ENCODE measurements at places on chromosomes 5 and 9.

DNA sequence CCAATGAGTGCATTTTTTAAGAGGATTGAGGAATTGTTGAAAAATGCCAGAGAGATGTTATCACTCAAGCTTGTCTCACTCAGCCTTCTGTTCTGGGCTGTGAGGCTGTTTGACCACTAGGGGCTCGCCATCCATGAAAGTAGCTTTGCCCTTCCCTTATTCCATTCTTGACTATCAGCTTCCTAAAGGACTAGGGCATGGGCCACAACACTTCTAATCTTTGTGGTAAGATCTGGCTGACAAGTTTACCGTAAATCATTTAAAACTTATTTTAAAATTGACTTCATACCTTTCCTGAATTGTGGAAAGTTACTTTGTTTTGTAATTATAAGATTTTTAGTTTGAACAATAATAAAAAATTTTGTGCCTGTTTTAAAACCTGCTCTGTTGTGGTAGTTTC, 49.5 kb downstream of the TJP2 start:
- DNase-seq: peak; percentile 63

- DNase-seq: no peak
Measured at GRCh38 chr9:18275313-18275990, 198.5 kb upstream of the ADAMTSL1 start.

DNA sequence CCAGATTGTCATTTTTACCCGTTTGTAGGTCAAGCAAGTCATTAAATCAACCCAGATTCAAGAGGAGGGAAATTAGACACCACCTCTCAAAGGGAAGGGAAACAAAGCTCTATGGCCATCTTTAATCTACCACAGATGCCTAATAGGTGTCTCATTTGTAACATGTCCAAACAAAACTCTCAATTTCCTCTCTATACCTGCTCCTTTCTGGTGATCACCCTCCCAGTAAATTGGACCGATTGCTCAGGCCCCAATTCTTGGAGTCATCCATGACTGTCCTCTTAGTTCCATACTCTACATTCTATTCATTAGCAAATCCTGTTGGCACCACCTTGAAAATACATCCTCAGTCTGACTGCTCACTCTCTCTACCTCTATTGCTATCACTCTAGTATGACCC, 22.1 kb upstream of the UGCG start:
- DNase-seq: no peak

GRCh38 chr5:104048231-104048630, 485.6 kb upstream of the NUDT12 start:
- no peak for DNase-seq

DNA sequence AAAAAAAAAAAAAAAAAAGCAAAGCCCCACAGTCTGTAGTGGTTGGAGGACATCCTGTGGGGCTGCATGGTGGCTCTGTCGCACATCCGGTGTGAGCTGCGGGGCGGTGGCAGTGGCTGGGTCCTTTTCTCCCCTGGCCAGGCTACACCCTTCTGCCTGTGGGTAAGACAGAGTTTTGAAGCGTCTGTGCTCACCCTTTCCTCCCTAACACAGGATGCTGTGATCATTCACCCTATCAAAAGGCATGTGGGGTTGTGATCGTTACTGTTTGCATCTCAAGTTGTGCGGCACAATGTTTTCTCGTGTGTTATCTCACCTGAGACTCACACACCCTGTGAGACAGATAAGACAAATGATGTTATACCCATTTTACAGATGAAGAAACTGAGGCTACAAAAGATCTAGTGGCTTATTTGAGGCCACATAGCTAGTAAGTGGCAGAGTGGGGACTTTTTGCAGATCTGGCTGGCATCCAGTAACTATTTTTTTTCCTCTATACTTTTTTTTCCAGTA, 17.5 kb downstream of the IRF1 start:
- no peak for DNase-seq

GRCh38 chr5:143434261-143435209, 31.0 kb upstream of the NR3C1 start:
- no peak for DNase-seq

GRCh38 chr9:38289236-38289865, 103.2 kb upstream of the ALDH1B1 start:
- DNase-seq: no peak

GRCh38 chr9:72734631-72735030, 213.2 kb downstream of the TMC1 start:
- no peak for DNase-seq

DNA sequence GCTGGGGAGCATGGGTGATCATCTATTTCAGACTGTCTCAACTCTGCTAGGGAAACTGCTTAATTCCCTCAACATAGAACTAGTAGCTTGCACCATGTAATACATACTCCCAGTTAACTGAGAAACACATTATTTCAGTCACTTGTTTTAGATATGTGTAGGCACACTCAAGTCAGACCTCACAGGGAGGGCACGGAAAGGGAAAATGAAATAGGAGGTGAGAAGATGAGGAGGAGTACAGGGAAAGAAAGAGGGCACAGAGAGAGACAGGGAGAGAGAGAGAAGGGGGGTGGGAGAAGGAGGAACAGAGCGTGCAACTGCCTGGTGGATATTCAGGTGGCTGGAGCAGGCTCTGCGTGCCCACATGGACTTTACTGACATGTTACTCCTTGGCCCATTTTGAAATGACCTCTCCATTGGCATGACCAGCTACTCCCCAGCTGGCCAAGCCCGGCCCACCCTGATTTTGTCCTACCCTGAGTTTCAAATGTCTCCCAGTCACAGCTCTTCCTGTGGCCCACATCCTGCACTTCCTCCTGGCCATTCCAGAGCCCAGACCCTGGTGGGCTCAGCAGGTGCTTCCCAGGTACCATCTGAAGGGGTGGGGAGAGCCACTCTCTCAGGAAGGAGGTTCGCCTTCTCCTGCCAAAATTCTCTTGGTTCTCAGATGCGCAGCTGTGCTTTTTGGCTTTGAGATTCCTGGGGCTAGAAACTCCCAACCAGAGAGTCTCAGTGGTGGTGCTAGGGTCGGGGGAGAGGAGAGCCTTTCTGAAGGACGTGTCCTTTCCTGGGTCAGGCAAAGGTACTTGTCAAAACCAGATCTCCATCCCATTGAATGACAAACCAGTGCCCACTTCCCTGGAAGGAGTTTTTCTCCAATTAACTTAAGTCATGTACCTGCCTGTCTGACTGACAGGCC, 229.4 kb downstream of the FSTL4 start:
- DNase-seq: no peak

GRCh38 chr9:116178481-116179211, 25.1 kb downstream of the PAPPA start:
- DNase-seq: no peak

DNA sequence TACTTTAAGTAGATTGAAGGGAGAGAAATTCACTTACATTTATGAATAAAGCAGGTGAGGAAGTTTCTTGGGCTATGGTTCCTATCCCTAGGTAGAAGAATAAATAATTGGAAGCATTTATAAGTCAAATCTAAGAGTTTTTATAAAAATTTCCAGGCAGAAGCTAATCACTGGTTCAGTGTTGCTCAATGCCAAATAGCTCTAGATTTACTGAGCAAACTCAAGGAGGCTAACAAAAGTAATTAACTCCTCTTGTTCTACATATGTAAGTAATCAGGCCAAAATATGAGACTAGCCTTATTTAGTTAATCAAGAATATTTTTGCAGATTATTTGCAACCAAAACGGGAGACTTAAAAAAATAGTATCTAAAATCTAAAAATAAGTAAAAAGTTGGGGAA, 472.3 kb downstream of the PLK2 start:
- DNase-seq: no peak

- no peak for DNase-seq
Measured at GRCh38 chr9:16784002-16784401, 86.5 kb downstream of the BNC2 start.

DNA sequence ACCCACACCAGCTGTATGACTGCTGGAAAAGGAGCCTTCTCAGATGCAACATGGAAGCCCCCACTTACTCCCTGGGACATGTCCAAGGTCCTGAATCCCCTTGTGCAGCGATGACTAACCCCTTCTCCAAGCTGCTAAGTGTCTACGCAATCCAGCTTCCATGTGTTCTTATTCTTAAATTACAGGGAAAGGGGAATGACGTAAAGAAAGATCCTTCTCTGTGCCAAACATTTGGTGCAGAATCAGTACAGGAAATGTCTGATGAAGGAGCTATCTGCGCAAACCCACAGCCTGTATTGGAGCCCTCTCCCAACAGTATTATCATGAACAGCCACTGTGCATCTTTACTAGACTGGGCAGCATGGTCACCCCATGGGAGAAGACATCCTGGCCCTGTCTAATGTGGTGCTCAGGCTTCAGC, 183.2 kb downstream of the FRMD3 start:
- DNase-seq: no peak

GRCh38 chr5:143063175-143063970, 293.2 kb downstream of the ARHGAP26 start:
- no peak for DNase-seq

DNA sequence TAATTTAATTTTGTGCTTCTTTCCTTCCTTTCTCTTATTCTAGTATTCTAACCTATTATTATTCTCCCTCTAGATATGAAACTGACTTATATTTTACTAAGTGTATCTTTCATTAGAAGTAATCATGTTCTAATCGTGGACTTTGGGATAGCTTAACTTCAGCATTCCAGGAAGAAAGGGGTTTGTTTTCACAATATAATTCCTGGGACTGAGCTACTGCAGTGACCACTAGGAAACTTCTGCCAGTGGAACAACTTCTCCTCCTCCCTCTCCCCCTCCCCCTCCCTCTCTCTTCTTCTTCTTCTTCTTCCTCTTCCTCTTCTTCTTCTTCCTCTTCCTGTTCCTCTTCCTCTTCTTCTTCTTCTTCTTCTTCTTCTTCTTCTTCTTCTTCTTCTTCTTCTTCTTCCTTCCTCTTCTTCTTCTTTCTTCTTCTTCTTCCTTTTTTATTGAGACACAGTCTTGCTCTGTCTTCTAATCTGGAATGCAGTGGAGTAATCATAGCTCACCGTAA, 127.9 kb downstream of the NNT start:
- no peak for DNase-seq

GRCh38 chr5:141657937-141658545, 6.8 kb upstream of the FCHSD1 start:
- DNase-seq: no peak

DNA sequence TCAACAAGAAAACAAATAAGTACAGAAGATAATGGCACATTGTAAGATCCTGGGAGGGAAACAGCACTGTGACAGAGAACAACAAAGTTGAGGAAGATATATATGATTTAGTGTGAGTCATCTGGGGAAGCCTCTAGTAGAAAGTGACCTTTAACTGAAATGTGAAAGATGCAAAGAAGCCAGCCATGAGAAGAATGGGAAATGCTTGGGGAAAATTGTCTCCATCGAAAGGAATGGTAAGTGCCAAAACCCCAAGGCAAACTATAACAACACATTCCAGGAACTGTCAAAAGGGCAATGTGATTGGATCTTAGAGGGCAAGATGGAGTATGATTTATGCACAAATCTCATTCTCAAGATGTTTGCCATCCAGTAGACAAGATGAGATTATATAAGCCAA, 537.8 kb upstream of the BRINP1 start:
- DNase-seq: no peak

DNA sequence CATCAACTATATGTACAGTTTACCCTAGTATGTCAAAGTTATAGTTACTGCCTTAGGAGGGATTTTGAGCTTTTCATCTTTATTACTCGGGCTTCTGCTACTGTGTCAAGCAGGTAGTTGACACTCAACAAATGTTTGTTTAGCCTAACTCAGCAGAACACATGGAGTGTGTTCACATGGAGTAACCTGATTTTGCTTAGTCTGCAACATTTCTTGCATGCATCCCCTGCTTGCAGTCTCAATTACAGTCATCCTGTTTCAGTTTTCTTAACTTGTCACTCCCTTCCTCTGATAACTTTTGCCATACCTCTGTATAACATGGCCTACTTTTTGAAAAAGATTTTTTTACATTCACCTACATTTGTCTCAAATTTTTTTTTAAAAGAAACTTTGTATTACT, 135.5 kb downstream of the NMUR2 start:
- no peak for DNase-seq

DNA sequence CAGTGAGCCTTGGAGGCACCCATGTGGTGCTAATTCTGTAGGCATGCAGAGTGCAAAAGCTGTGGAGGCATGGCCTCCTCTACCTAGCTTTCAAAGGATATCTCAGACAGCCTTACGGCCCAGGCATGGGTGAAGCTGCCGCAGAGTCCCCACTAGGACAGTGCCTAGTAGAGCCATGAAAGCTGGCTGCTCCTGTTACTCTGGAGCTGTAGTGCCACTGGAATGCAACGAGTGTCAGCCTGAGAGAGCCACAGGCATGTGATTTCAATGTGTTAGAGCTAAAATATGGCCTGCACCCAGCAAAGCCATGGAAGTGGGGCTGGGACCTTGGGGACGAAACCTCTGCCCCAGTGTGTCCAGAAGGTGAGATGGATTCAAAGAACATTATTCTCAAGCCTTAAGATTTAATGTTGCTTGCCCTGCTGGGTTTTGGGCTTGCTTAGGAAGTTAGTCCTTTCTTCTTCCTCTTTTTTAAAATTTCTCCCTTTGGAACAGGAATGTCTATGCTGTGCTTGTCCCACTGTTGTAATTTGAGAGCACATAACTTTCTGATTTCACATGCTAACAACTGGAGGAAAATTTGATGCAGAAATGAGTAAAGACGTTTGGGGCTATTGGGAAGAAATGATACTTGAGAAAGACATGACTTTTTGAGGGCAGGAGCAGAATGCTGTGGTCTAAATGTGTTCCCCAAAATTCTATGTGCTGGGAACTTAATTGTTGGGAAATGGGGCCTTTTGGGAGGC, 298.4 kb downstream of the PSAT1 start:
- no peak for DNase-seq

- DNase-seq: no peak
Measured at GRCh38 chr5:9149988-9150387, 395.9 kb downstream of the SEMA5A start.

DNA sequence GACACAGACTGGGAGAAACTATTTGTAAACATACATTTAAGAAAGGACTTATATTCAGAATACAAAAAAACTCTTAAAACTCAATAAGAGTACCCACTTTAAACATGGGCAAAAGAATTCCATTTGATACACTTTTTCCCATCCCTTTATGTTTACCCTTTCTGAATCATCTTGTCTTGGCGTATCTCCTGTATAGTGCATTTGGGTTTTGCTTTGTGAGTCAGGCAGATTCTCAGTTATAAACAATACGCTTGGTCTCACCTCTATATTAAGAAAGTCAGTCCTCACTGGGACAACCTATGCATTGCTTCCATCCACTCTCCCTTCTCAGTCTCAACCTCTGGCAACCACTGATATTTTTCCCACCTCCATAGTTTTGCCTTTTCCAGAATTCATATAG, 27.3 kb upstream of the ADAMTS6 start:
- DNase-seq: no peak
